ENCODE measurements at places on chromosomes 2 and 18. TPM values are rescaled to one million over a fixed set of nuclear protein-coding genes. Genes with fewer than 3 reads are reported as not detected.

GRCh38 chr2:14673351-14673875 lies 40.9 kb downstream of the LRATD1 start:
- H3K4me1 ChIP-seq = no peaks in the 10 kb centered on the region
- H3K27me3 ChIP-seq = no peaks in the 10 kb centered on the region
- no peak overlapping the region for H3K27ac ChIP-seq
- DNase-seq = no peak
- H3K36me3 ChIP-seq = no peaks in the 10 kb centered on the region
- H3K4me3 ChIP-seq = no peak overlapping the region

DNA sequence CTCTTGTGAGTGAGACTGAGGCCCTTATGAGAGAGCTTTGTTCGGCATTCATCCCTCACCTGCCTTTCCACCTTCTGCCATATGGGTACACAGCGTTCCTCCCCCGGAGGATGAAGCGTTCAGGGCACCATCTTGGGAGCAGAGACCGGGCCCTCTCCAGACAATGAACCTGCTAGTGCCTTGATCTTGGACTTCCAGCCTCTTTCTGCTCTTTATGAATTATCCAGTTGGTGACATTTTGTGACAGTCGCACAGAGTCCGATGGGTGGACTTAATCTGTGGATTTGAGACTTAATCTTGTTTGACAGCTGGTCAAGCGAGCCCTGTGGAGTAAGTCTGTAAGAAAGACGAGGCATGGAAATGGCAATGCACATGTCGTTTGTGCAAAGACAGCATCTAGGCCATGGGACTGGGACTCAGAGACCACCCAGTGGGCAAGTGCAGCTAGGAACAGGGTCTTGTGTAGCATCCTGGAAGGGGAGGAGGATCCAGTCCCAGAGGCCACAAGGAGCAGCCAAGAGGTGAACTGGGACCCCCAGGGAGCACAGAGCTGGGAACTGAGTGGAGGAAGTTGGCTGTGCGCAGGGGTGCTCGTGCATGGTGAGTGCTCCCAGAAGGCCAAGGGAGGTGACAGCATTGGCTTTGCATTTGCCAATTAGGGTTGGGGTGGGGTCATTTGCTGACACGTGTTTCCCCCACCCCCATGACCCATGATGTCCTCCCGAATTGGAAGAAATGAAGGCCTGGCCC lies 69.5 kb upstream of the HDAC4 start:
- H3K4me1 ChIP-seq = no peaks in the 10 kb centered on the region
- DNase-seq = no peak
- peaks cover 8% of the 10 kb centered on the region for H3K27me3 ChIP-seq
- H3K4me3 ChIP-seq = no peak overlapping the region

GRCh38 chr2:4900861-4901770 lies 791.1 kb upstream of the SOX11 start:
- no peaks in the 10 kb centered on the region for H3K4me1 ChIP-seq
- no peak for DNase-seq
- peaks cover 4% of the 10 kb centered on the region for H3K36me3 ChIP-seq

ZDBF2 gene
- total RNA-seq = 3.9 TPM

ACYP2 gene
- total RNA-seq = 7.5 TPM

- no peak for DNase-seq
- no peaks in the 10 kb centered on the region for H3K36me3 ChIP-seq
- H3K4me3 ChIP-seq = no peak overlapping the region
These were observed 176.4 kb downstream of the AGAP1 start for GRCh38 chr2:235669983-235670962.

IL1A gene
- total RNA-seq = 12.3 TPM

ZAP70 gene
- 191 TPM for total RNA-seq

GRCh38 chr2:68915393-68915792 lies 37.3 kb downstream of the GKN2 start:
- H3K36me3 ChIP-seq = no peaks in the 10 kb centered on the region
- H3K27ac ChIP-seq = no peak overlapping the region
- no peak overlapping the region for H3K4me3 ChIP-seq
- no peak for DNase-seq

- no peaks in the 10 kb centered on the region for H3K4me1 ChIP-seq
- H3K27me3 ChIP-seq = no peaks in the 10 kb centered on the region
- no peak overlapping the region for H3K4me3 ChIP-seq
- no peak overlapping the region for H3K27ac ChIP-seq
These were observed 1712.8 kb upstream of the TMEFF2 start for GRCh38 chr2:193907561-193907960.

DDX1 gene
- total RNA-seq = 89.2 TPM

ANTXR1 gene
- not detected for total RNA-seq

DNA sequence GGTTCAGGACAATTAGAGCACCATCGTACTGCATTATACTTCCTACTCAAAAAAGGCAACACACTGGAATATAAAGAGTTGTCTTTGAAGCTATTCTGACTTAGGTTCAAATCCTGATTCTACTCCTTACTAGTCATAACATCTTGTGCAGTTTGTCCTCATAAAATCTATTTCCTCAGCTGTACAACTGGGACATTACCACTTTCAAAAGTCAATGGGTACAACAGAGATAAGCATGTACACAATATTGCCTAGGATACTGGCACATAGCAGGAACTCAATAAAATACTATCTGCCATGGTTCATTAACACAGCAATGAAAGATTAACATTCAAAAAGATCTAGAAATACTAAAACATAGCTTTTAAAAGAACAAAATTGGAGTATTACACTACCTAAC lies 11.3 kb downstream of the SOS1 start:
- H3K27me3 ChIP-seq = no peaks in the 10 kb centered on the region
- no peaks in the 10 kb centered on the region for H3K36me3 ChIP-seq

DNA sequence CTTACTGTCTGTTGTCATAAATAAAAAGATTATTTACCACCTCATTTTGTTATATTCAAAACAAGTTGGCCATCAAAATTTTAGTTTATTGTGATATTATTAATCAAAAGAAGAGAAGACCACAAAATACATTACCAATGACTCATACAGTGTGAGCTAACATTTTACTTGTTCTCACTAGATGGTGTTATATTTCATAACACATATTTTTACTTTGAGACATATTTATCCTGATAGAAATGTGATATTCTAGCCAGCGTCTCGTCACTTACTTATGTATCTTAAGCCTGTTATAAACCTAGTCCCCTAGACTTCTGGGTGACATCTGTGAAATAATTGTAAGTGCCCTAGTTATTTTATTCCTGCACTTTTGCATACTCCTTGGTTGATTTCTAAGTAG lies 263.2 kb downstream of the CDH7 start:
- H3K4me3 ChIP-seq = no peak overlapping the region
- no peaks in the 10 kb centered on the region for H3K27me3 ChIP-seq
- H3K36me3 ChIP-seq = no peaks in the 10 kb centered on the region
- H3K4me1 ChIP-seq = no peaks in the 10 kb centered on the region
- no peak for DNase-seq

EIF2AK2 gene
- 40.1 TPM for total RNA-seq

RAX gene
- total RNA-seq = not detected

GRCh38 chr2:237185553-237185925 lies 99.8 kb downstream of the COPS8 start:
- peaks cover 40% of the 10 kb centered on the region for H3K27me3 ChIP-seq
- no peaks in the 10 kb centered on the region for H3K36me3 ChIP-seq
- H3K27ac ChIP-seq = no peak overlapping the region
- H3K4me1 ChIP-seq = no peaks in the 10 kb centered on the region

HOXD13 gene
- not detected for total RNA-seq

DNA sequence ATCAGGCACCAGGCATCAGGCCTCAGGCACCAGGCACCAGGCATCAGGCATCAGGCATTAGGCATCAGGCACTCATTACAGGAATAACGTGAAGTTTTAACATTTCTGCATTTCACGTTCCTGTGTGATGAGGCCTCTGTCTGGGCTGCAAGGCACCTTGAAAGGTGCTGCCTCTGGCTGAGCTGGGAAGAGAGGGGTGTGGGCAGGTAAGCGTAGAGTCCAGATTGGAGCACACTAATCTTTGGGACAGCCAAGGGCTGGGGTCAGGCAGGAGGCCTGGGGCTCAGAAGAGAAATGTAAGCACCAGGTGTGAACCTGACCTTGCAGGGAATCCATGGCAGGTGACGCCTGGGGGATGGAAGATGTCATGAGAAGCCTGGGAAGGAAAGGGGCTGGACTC lies 25.3 kb upstream of the SNTG2 start:
- no peak overlapping the region for H3K27ac ChIP-seq
- no peaks in the 10 kb centered on the region for H3K36me3 ChIP-seq
- H3K4me1 ChIP-seq = no peaks in the 10 kb centered on the region
- no peak for DNase-seq
- H3K27me3 ChIP-seq = peaks cover 22% of the 10 kb centered on the region

ITGA6 gene
- 15.6 TPM for total RNA-seq

ATOH8 gene
- total RNA-seq = not detected

DNA sequence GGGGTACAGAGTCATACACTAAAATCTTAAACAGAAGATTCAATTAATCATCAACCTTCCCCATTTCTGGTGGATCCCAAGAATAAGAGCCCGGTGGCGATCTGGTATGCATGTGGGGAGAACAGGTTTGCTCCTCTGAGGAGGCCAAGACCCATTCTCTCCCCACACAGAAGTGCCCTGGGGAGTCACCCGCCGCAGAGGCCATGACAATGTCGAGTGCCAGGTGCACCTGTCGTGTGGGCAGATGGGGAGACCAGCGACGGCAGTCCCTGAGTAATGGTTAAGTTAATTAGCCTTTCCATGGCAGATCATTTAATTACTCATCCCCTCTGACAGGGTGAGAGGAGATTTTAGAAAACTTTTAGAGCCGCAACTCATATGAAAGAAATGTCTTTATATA lies 345.0 kb downstream of the NCKAP5 start:
- no peaks in the 10 kb centered on the region for H3K36me3 ChIP-seq
- H3K27me3 ChIP-seq = no peaks in the 10 kb centered on the region
- DNase-seq = no peak
- H3K4me3 ChIP-seq = no peak overlapping the region

GKN2 gene
- not detected for total RNA-seq

TP53I3 gene
- total RNA-seq = 5.8 TPM

QPCT gene
- total RNA-seq = 1.5 TPM

DNA sequence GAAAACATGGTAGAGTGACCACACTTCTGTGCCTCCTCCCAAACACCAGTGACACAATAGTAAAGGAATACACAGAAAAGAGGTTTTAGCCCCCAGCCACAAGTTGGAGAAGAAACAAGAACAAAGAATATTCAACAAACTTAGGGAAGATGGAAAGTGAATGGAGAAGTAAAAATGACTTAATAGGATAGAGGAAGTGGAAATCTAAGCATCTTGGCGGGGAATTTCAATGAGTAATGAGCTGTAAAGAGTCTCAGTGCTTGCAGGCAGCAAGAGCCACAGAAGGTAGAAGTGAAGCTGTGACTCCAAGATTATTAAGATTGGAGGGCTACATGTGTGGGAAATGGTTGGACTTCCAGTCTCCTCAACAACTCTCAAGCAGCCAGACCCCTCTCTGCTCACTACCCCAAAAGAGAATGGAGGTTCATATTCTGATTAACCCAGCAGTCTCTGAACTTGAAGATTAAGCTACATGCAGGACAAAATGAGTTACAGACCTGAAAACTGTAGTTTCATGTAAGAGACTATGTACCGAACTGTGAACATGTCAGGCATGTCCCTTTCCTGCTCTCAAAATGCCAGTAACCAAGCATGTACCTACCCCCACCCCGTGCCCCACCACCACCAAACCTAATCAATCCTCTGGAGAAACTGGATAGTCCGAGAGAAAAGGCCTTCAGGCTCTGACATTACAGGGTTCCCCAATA lies 16.9 kb upstream of the HNRNPLL start:
- H3K36me3 ChIP-seq = no peaks in the 10 kb centered on the region
- no peak overlapping the region for H3K4me3 ChIP-seq
- peaks cover 7% of the 10 kb centered on the region for H3K4me1 ChIP-seq
- H3K27ac ChIP-seq = no peak overlapping the region
- no peaks in the 10 kb centered on the region for H3K27me3 ChIP-seq

- no peak overlapping the region for H3K27ac ChIP-seq
- H3K36me3 ChIP-seq = no peaks in the 10 kb centered on the region
- H3K4me3 ChIP-seq = no peak overlapping the region
- H3K27me3 ChIP-seq = peaks cover 3% of the 10 kb centered on the region
- peaks cover 5% of the 10 kb centered on the region for H3K4me1 ChIP-seq
These were observed 5.8 kb upstream of the FZD5 start for GRCh38 chr2:207775473-207775872.

PROKR1 gene
- total RNA-seq = not detected

- no peaks in the 10 kb centered on the region for H3K36me3 ChIP-seq
- no peaks in the 10 kb centered on the region for H3K27me3 ChIP-seq
- peaks cover 22% of the 10 kb centered on the region for H3K4me1 ChIP-seq
- DNase-seq = no peak
- H3K4me3 ChIP-seq = no peak overlapping the region
These were observed 242.6 kb downstream of the IKZF2 start for GRCh38 chr2:212908682-212909435.

DNA sequence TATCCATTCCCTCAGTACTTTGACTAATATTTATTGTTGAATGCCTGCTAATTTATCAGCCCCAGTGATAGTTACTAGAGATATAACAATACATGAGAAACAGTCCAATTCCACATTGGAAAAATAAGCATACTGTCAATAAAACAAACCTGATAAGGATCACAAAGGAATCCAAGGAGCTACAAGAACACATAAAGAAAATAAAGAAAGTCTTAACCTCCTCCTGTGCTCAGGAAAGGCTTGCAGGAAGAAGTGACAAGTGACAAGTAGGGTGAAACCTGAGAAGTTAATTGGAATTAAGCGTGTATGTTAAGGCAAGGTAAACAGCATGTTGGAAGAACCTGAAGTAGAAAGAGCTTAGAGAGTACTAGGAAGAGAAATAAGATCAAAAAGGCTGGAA lies 20.3 kb upstream of the ASNSD1 start:
- H3K27ac ChIP-seq = no peak overlapping the region
- DNase-seq = no peak
- H3K4me3 ChIP-seq = no peak overlapping the region
- no peaks in the 10 kb centered on the region for H3K4me1 ChIP-seq

- H3K4me3 ChIP-seq = peak overlapping the region; percentile 40
- H3K4me1 ChIP-seq = peaks cover 32% of the 10 kb centered on the region
- H3K27ac ChIP-seq = peak overlapping the region; percentile 5
- H3K36me3 ChIP-seq = peaks cover 6% of the 10 kb centered on the region
- DNase-seq = no peak
These were observed 56.8 kb downstream of the GPD2 start for GRCh38 chr2:156492979-156493378.

MAL gene
- 2.2 TPM for total RNA-seq

REG1A gene
- not detected for total RNA-seq

- H3K4me1 ChIP-seq = no peaks in the 10 kb centered on the region
- H3K36me3 ChIP-seq = no peaks in the 10 kb centered on the region
- H3K27ac ChIP-seq = no peak overlapping the region
- H3K27me3 ChIP-seq = no peaks in the 10 kb centered on the region
- no peak for DNase-seq
These were observed 391.5 kb upstream of the VWC2L start for GRCh38 chr2:214019229-214019972.

Data from natural killer cell treated with Interleukin-12 subunit alpha and Interleukin-12 subunit beta and Interleukin-15 and Interleukin-18, amount 100 ng/mL, for 72 hours (primary cell).